Stimulated activated CD8-positive, alpha-beta memory T cell treated with anti-CD3 and anti-CD28 coated beads, Interleukin-7, amount 100 ng/mL, for 48 hours (primary cell): ENCODE measurements at places on chromosomes 7 and 10.

DNA sequence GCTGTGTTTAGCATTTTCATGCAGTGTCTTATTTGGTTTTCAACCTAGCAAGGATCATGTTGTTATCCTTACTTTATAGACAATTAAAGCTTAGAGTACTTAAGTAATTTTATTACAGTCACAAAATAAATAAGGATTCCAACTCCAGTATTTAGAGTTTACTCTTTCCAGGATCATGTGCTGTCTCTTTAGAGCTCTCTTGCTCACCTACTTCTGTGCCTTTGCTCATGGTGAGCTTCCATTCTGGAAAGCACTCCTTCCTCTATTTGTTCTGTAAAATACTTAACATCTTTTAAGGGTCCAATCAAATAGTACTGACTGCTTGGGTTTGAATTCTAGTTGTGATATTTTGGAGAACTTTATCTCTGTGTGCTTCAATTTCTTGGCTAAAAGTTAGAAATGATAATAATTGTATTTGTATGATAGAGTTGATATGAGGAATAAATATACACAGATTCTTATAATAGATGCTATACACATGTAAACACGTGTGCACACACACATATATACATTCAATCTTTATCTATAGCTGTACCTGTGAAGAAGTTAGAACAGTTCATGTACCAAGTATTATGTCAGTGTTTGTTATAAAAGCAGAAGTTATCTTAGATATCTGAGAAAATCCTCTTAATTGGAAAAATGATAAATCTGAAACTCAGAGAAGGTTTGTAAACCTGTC, 18.2 kb upstream of the CALCR start:
- DNase-seq = no peak

GRCh38 chr7:149310990-149311573, 49.1 kb downstream of the ZNF783 start:
- DNase-seq = no peak

GRCh38 chr10:6299743-6300105, 97.0 kb downstream of the PFKFB3 start:
- DNase-seq = no peak

- DNase-seq = no peak
Measured at GRCh38 chr7:18494821-18495408, 634 bp upstream of the HDAC9 start.

DNA sequence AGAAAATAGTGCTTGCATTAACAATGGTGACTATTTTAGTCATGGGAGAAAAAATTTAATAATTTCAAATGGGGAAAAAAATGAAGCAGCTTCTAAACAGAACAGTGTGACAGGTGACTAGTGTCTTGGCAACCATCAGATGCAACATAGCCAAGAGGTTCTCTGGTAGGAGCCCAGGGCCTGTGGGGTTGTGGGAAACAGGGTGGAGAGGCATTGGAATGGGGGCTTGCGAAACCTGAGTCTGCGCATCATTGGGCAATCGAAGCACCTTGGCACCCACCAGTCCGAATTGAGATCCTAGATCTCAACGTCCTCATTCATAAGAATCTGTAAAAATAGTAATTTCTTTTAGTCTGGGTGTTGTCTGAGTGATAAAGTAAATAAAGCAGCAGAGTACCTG, 19.2 kb upstream of the PARD3 start:
- DNase-seq = no peak

GRCh38 chr7:22709857-22710256, 17.1 kb upstream of the IL6 start:
- DNase-seq = no peak

GRCh38 chr10:14236341-14236740, 94.4 kb downstream of the FRMD4A start:
- no peak for DNase-seq

DNA sequence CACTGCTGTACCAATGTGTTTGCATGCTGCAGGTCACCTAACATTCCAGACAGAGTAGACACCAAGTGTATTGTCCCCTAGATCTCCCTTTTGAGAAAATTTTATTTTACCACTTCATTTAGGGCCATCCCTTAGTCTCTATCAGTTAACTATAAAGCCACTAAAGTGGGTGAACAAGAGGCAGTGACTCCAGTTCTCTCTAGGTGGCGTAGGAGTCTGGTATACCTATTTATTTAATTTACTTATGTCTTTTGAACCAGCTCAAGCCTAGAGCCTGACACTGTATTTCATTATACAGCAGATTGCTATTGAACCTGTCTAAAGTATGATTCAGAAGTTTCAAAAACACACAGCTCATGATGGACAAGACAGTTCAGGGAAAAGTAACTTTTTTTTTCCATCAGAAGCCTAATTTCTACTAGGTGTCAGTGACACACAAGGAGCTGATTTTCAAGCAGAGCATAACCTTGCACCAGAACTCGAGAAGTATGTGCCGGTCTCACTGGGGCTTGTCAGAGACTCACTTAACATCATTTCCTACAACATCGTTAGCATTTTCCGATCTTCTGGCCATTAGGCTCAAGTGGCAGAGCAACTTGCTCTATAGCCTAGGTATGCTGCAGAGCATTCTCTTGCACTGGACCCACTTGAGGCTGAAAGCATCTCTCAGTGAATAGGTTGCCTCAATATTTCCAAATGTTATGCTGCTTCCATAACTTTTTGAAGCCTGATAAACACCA, 175.4 kb downstream of the CDC14C start:
- DNase-seq = no peak

DNA sequence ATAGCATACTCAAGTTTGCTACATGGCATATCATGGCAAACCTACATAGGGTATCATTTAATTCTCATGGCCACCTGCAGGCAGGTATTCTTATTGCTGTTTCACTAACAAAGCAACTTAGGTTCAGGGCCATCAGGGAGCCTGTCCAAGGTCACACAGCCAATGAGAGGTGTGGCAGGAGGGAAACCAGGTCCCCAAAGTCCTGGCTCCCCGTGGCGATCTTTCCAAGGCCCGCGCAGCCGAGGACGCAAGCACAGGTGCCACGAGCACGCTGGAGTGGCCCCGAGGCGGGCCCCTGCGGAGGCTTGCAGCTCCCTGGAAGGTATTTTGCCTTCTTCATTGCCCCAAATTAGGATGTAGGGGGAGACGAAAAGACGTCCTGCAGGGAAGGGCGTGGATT, 20.8 kb downstream of the PRKAG2 start:
- DNase-seq = no peak
